ENCODE measurements at places on chromosomes 7 and 10.

- DNase-seq, result no peak
Observed at GRCh38 chr7:155017834-155018233, 14.9 kb upstream of the PAXIP1 start.

DNA sequence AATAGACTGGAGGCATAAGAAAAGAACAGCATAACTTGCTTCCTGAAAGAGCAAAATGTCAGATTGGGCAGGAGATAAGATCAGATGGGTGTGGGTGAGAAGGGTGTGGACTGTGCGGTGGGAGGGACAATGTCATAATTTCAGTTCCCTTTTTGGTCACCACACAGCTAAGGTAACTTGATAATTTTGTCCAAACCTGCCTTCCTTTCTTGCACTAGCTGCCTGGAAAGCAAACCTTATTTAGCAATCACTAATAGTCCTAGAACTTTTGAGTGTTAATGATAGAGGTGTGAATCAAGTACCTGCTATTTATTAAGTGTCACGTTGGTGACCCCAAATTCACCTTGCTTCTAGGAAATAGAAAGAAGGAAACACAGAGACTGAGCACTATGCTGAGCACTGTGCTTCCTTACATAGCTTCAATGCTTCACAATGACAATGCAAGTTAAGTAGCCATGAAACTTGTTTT, 72.4 kb upstream of the SP4 start:
- no peak for DNase-seq

DNA sequence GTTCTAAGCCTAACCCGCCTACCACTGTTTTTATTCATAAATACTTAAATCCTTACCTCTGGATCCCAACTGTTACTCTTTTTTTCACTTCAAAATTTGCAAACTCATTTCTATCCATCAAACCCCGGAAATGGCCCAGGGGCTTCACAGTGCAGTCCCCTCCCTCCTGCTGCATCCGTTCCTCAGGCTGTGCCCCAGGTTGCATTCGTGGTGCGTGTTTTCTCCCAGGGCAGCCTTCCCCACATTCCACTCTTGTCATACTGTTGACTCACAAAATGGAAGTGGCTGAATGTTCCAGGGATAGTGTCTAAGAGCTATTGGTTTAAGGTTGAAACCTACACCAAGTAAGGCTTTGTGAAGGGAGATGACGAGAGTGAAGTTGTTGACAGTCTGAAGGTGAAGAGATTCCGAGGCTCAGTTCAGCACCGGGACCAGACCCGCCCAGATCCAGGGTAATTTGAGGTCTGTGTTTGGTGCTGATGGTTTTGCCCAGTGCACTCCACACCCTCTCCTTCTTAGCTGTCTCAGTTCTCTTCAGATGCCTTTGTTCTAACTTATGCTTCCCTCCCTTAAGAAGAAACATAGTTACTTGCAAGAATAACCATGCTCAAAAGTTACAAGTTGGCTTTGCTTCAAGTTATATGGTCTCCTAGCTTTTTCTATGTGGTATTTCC, 7.7 kb downstream of the INSIG1 start:
- DNase-seq, result no peak

- no peak for DNase-seq
Observed at GRCh38 chr10:7950981-7951847, 103.3 kb upstream of the GATA3 start.

GRCh38 chr10:131277969-131278368, 33.6 kb downstream of the TCERG1L start:
- no peak for DNase-seq

GRCh38 chr10:72251635-72252034, 22.1 kb upstream of the DDIT4 start:
- no peak for DNase-seq

Measured in upper lobe of right lung (tissue), 1 donor.